Kidney tubule cell (primary cell): ENCODE measurements at places on chromosomes 6 and 20.
A peak's percentile ranks its signal among the peaks of the same experiment; 100 is the strongest.

DNA sequence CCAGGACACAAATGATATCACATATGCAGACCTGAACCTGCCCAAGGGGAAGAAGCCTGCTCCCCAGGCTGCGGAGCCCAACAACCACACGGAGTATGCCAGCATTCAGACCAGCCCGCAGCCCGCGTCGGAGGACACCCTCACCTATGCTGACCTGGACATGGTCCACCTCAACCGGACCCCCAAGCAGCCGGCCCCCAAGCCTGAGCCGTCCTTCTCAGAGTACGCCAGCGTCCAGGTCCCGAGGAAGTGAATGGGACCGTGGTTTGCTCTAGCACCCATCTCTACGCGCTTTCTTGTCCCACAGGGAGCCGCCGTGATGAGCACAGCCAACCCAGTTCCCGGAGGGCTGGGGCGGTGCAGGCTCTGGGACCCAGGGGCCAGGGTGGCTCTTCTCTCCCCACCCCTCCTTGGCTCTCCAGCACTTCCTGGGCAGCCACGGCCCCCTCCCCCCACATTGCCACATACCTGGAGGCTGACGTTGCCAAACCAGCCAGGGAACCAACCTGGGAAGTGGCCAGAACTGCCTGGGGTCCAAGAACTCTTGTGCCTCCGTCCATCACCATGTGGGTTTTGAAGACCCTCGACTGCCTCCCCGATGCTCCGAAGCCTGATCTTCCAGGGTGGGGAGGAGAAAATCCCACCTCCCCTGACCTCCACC lies 42.2 kb downstream of the SIRPA start:
- DNase-seq = no peak

- DNase-seq = no peak
Observed at GRCh38 chr6:36455486-36456027, 12.8 kb downstream of the KCTD20 start.

- DNase-seq = no peak
Observed at GRCh38 chr20:20089018-20089417, 36.7 kb downstream of the CFAP61 start.

- DNase-seq = no peak
Observed at GRCh38 chr6:54028170-54028569, 83.1 kb upstream of the MLIP start.

DNA sequence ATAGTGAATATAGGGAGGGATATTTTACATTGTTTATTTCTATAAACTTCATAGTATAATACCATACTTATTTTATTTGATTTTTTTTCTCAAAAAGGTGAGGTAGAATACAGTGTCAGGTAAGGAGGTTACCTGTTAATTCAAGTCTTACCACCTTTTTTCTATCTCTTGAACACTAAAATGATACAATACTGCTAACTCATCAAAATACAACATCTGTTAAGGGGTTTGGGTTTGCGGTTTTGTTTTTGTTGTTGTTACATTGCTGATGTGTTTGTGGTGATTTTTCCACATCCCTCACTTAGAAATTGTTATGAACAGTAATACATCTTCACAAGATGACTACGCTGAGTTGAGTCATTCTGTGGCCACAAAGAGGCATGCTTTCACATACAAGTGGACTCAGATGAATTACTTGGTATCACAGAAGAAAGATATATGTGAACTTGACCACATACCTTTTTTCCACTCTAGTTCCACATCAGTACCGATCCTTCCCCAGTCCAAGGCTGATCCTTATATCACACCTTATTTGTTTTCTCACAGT lies 139.4 kb upstream of the ID4 start:
- peak; percentile 85 for DNase-seq

DNA sequence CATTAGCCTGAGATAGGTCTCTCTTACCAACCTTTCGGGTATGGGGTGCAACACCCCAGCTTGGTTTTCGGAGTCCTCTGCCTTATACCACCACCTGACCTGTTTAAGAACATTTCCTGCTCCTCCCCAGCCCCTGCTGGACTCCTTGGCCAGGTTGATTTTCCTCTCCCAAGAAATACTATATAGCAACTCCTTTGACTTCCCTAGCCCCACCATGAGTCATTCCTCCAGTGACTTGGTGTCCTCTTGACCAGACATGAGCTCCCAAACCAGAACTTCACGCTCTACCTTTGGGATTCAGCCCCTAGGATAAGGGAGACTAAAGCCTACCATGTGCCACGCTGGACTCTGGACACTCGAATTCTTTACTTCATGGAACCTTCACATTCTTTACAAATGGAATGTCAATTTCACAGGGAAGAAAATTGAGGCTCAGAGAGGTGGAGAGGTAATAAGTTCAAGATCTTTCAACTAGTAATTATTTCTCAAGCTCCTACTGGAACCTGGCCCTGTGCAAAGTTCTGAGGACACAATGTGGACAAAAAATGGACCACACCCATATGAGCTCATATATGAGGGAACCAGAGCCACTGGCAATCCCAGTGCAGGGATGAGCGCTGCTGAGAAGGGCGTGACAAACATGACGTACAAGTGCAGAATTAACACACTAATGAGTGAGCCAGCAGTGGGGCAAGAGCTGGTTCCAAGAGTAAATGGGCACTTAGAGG lies 48.2 kb downstream of the SIRPA start:
- DNase-seq = no peak
